Activated CD8-positive, alpha-beta T cell treated with anti-CD3 and anti-CD28 coated beads for 36 hours (primary cell): ENCODE measurements at places on chromosomes 16 and 17. TPM values are rescaled to one million over a fixed set of nuclear protein-coding genes. Genes with fewer than 3 reads are reported as not detected.

DNA sequence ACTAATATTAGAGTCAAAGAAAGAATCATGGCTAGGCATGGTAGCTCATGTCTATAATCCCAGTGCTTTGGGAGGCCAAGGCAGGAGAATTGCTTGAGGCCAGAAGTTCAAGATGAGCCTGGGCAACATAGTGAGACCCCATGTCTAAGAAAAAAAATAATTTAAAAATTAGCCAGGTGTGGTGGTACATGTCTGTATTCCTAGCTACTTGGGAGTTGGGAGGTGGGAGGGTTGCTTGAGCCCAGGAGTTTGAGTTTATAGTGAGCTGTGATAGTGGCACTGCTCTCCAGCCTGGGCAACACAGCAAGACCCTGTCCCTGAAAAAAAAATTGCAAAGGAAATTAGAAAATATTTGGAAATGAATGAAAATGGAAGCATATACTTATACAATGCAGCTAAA, 210.3 kb upstream of the AXIN2 start:
- peaks cover 2% of the 10 kb centered on the region for H3K27me3 ChIP-seq
- no peak for DNase-seq
- H3K27ac ChIP-seq: no peak overlapping the region
- H3K4me1 ChIP-seq: peaks cover 13% of the 10 kb centered on the region

GRCh38 chr17:50561746-50562141, 1.2 kb downstream of the CACNA1G start:
- H3K27ac ChIP-seq: no peak overlapping the region
- H3K4me3 ChIP-seq: no peak overlapping the region
- peaks cover 64% of the 10 kb centered on the region for H3K27me3 ChIP-seq
- no peaks in the 10 kb centered on the region for H3K36me3 ChIP-seq
- peaks cover 19% of the 10 kb centered on the region for H3K4me1 ChIP-seq

The DCUN1D3 gene
- total RNA-seq: 5.9 TPM

The CCL1 gene
- total RNA-seq: not detected

DNA sequence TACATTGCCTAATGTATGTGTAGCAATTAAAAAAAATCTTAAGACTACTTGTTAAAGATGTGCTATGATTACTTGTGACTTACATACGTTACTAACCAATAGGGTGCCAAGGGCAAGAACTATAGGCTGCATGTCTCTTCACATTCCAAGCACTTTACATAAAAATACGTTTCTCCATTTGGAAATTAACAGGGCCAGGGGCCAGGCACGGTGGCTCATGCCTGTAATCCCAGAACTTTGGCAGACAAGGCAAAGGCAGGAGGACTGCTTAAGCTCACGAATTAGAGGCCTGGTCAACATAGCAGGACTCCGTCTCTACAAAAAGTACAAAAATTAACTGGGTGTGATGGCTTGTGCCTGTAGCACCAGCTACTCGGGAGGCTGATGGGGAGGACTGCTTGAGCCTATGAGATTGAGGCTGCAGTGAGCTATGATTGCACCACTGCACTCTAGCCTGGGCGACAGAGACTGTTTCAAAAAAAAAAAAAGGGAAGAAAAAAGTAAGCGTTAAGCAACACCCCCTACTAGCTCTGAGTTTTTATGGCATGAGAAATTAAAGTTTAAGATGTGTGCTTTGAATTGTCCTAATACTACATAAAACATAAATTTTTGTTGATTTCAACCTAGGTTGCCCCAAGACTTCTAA, 12.3 kb downstream of the PSMD12 start:
- no peak for DNase-seq
- H3K36me3 ChIP-seq: peaks cover 56% of the 10 kb centered on the region
- H3K4me3 ChIP-seq: no peak overlapping the region

DNA sequence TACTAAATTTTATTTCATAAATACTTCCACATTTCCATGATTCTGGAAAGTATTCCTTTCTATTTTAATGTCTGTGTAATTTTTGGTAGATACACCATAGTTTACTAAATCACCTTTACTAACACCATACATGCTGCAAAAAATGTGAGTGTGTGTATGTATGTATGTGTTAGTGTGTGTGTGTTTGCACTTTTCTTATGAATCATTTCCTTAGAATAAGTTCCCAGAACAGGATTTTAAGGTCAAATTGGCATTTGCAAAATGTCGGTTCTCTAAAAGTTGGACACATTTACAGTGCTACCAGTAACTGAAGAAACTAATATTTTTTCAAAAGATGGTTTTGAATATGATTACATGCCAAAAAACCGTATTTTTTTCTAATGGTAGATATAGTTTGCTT, 137.1 kb downstream of the CYB561 start:
- H3K36me3 ChIP-seq: peaks cover 1% of the 10 kb centered on the region
- H3K27ac ChIP-seq: no peak overlapping the region
- H3K4me3 ChIP-seq: no peak overlapping the region
- no peak for DNase-seq
- peaks cover 11% of the 10 kb centered on the region for H3K4me1 ChIP-seq

The MYL11 gene
- 0.87 TPM for total RNA-seq

DNA sequence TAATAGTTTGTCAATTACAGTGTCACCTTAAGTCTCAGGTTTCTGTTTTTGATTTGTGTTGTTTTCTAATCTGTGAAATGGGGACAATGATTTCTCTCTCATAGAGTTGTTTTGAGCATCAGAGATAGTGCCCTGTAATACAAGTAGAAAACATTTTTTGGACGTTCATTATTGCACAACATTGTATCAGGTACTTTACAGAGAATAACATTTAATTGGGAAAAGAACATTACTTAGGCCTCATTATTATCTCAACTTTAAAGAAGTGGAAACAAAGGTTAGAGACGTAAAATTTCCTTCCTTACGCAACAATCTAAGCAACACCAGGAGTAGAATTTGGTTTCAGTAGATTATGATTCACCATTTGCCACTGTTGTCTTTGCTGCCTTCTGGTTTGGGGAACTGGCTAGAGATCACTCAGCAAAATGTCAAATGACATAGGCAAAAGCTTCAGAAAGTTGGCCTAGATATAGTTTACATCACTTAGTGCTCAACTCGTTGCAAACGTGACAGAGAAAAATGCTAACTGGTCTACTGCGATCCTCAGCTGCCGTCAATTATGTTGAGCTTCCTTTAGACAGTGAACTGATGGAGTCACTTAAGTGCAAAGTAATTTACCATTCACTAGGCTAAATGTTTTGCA, 1026.8 kb downstream of the CDH11 start:
- no peaks in the 10 kb centered on the region for H3K36me3 ChIP-seq
- no peak overlapping the region for H3K4me3 ChIP-seq
- no peak for DNase-seq
- no peak overlapping the region for H3K27ac ChIP-seq

DNA sequence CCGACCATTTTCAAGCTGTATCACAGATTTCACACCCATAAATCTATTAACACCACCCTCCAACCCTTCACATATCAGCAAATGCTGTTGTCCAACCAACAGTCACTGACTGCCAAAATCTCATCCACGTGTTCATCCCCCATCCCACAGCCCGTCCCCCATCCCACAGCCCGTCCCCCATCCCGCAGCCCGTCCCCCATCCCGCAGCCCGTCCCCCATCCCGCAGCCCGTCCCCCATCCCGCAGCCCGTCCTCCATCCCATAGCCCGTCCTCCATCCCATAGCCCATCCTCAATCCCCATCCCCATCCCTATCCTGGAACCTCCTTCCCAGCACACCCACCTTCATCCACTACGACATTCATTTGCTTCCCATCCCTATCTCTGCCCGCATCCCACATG, 14.1 kb downstream of the DLG4 start:
- H3K27ac ChIP-seq: peak overlapping the region; percentile 93
- DNase-seq: no peak
- H3K4me3 ChIP-seq: peak overlapping the region; percentile 76
- H3K27me3 ChIP-seq: peaks cover 3% of the 10 kb centered on the region
- no peaks in the 10 kb centered on the region for H3K36me3 ChIP-seq

DNA sequence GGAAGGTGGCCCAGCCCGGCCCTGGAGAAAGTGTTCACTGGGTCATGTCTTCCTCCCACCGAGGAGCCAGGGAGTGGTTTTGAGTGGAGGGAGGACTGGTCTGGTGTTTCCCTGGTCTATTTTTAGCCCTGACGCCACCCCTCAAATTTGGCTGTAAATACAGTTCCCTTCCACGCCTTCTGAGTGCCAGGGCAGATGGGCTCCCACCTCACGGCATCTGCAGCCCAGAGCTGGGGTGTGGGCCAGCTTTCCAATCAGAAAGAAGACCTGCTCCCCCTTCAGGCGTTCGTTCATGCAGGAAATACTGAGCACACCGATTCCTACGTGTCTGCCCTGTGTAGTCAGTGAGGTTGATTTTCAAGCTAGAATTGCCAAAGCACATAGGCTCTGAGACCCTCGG, 53.7 kb downstream of the SNX20 start:
- peaks cover 29% of the 10 kb centered on the region for H3K4me1 ChIP-seq
- peak overlapping the region; percentile 54 for H3K27ac ChIP-seq
- H3K36me3 ChIP-seq: no peaks in the 10 kb centered on the region
- no peaks in the 10 kb centered on the region for H3K27me3 ChIP-seq
- no peak overlapping the region for H3K4me3 ChIP-seq

- DNase-seq: no peak
- H3K27ac ChIP-seq: no peak overlapping the region
- peaks cover 4% of the 10 kb centered on the region for H3K36me3 ChIP-seq
- H3K4me3 ChIP-seq: no peak overlapping the region
- peaks cover 11% of the 10 kb centered on the region for H3K4me1 ChIP-seq
These were observed 3.5 kb downstream of the ZNF629 start for GRCh38 chr16:30783280-30784109.

The WDR45B gene
- 132 TPM for total RNA-seq

The TBC1D3K gene
- total RNA-seq: not detected

DNA sequence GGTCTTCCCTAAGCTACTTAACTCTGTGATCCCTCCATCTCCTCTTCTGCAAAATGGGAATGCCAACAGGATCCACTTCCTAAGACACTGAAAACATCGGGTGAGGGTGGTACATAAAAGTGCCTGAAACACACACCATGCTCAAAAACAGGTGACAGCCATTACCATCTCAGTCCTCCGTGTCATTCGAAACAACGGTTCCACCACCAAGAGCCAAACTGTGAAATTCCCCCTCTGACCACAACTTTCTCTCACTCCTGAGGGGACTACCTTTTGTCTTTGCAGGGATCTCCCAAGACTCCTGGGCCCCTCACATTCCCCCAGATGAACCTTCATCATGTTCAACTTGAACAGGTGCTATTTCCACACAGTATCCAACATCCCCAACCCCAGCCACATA, 37.0 kb downstream of the NUBP1 start:
- no peak overlapping the region for H3K4me3 ChIP-seq
- no peak overlapping the region for H3K27ac ChIP-seq
- peaks cover 7% of the 10 kb centered on the region for H3K4me1 ChIP-seq
- H3K27me3 ChIP-seq: peaks cover 2% of the 10 kb centered on the region
- no peaks in the 10 kb centered on the region for H3K36me3 ChIP-seq

- H3K4me1 ChIP-seq: peaks cover 54% of the 10 kb centered on the region
- peak; percentile 94 for DNase-seq
- peak overlapping the region; percentile 96 for H3K27ac ChIP-seq
These were observed 3.8 kb downstream of the IL21R start for GRCh38 chr16:27405546-27406451.

DNA sequence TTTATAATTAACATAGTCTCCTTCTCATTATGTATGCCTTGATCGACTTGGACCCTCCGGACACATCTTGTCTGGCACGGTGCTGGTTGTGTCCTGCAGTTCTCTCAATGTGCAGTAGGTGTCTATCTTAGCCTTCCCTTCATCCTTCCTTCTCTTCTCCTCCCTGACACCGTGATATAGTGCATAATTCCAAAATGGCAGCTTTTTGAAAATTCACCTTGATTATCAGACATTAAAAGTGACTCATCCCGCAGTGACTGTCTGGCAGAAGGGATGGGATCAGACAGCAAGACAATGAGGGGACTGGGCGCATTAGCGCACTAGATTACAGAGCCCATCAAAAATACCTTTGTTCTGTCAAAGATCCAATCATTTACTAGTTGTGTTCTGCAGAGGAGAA, 70.0 kb upstream of the PMFBP1 start:
- peaks cover 6% of the 10 kb centered on the region for H3K4me1 ChIP-seq
- H3K27me3 ChIP-seq: peaks cover 1% of the 10 kb centered on the region
- DNase-seq: peak; percentile 4
- H3K27ac ChIP-seq: no peak overlapping the region

- no peak overlapping the region for H3K27ac ChIP-seq
- H3K4me1 ChIP-seq: no peaks in the 10 kb centered on the region
- H3K36me3 ChIP-seq: no peaks in the 10 kb centered on the region
- no peak overlapping the region for H3K4me3 ChIP-seq
These were observed 10.7 kb upstream of the UMOD start for GRCh38 chr16:20363191-20363590.

- H3K4me3 ChIP-seq: no peak overlapping the region
- H3K36me3 ChIP-seq: no peaks in the 10 kb centered on the region
- no peak overlapping the region for H3K27ac ChIP-seq
- H3K4me1 ChIP-seq: no peaks in the 10 kb centered on the region
These were observed 297.3 kb downstream of the ABCC12 start for GRCh38 chr16:47858333-47858982.

DNA sequence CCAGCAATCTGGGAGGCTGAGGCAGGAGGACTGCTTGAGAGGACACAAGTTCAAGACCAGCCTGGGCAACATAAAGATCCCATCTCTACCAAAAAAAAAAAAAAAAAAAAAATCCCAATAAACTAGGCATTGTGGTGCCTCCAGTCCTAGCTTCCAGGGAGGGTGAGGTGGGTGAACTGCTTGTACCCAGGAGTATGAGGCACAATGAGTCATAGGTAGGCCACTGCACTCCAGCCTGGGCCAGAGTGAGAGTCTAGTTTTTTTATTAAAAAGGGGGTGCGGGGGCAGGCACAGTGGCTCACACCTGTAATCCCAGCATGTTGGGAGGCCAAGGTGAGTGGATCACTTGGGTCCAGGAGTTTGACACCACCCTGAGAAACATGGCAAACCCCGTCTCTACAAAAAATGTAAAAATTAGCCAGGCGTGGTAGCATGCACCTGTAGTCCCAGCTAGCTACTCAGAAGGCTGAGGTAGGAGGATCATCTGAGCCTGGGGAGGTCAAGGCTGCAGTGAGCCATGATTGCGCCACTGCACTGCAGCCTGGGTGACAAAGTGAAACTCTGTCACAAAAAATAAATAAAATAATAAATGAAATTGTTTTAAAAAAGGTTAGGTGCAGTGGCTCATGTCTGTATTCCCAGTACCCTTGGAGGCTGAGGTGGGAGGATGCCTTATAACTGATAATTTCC, 7.8 kb upstream of the CHST6 start:
- no peak overlapping the region for H3K27ac ChIP-seq
- H3K4me3 ChIP-seq: no peak overlapping the region
- no peaks in the 10 kb centered on the region for H3K36me3 ChIP-seq

GRCh38 chr16:87131996-87132345, 185.2 kb downstream of the C16orf95 start:
- H3K36me3 ChIP-seq: no peaks in the 10 kb centered on the region
- no peak overlapping the region for H3K27ac ChIP-seq
- DNase-seq: no peak
- no peaks in the 10 kb centered on the region for H3K4me1 ChIP-seq

GRCh38 chr17:52606098-52606497, 447.6 kb upstream of the CA10 start:
- H3K4me1 ChIP-seq: no peaks in the 10 kb centered on the region
- DNase-seq: no peak
- H3K36me3 ChIP-seq: no peaks in the 10 kb centered on the region

- H3K36me3 ChIP-seq: no peaks in the 10 kb centered on the region
- no peak overlapping the region for H3K4me3 ChIP-seq
These were observed 142.5 kb upstream of the ELAC2 start for GRCh38 chr17:13160296-13160695.
